Activated naive CD4-positive, alpha-beta T cell (primary cell): ENCODE measurements at places on chromosomes 3 and 15.

- no peak for DNase-seq
Measured at GRCh38 chr3:24688446-24689148, 193.9 kb upstream of the THRB start.

DNA sequence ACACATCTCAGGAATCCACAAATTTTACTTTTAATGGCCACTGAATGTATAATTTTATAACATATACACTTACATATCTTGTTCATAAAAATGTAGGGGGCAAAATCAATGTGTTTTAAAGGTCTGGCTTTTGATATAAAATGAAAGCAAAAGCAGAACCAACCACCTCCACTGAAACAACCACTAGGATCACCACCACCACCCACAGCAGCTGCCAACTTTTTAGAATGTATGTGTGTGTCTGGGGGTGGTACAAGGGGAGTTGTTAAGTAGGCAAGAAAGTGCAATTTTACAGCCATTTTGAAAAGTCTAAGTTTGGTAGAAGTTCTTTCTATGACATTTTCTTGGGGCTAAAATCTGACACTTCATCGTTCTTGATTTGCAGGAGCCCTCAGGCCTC, 44.0 kb downstream of the OTOL1 start:
- no peak for DNase-seq

- DNase-seq, result no peak
Measured at GRCh38 chr3:195508185-195508584, 34.9 kb downstream of the PPP1R2 start.

DNA sequence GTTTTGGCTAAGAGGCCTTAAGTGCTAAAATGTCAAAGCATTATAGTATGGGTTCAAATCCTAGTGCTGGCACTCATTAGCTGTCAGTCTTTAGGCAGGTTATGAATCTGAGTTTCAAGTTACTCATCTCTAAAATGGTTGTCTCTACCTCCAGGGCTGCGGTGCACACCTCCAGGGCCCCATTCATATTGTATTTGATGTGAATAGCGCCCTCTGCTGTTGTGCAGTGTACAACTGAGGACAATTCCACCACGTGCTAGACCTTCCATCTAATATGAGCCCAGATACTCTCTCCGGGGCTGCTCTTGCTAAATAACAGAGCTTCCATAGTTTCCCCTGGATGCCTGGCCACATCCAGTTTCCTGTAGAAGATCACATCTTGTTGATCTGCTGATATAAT, 54.3 kb downstream of the OXNAD1 start:
- DNase-seq, result peak; percentile 60

- DNase-seq, result no peak
Measured at GRCh38 chr15:74245342-74245931, 9.3 kb downstream of the CCDC33 start.
